ENCODE measurements at places on chromosomes 12 and 14.

GRCh38 chr14:91361233-91361811 lies 56.3 kb downstream of the CCDC88C start:
- DNase-seq, result no peak

DNA sequence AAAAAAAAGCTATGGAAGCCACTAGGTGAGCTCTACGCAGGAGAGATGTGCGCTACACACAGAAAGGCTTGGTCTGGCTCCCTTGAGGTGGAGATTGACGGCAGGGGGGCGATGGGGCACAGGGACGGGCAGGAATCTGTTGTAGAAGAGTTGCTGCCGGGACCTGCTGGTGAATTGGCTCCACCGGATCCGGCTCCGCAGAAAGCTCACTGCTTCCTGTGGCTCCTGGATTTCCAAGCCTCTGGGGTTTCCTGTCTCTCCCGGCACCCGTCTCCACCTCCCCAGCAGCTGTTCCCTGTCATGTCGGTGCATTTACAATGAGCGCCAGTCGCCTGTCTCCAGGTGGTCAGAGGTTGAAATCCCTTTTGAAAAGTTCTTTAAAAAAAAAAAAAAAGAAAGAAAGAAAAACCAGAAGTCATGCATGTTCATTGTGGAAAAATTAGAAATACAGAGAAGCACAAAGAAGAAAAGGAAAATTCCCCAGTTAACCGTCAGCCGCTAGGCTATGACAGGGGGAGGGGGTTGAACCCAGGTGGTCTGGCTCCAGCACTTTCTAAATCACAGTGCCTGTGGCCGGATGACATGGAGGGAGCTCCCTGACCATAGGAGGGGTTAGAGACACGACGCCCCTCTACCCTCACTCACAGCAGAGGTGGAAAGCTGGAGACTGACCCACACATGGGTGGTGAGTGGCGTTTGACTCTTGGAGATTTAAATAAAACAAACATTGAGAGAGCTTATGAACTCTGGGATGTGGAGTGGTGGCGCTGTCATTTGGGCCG lies 20.8 kb downstream of the FAM222A start:
- no peak for DNase-seq

- DNase-seq, result no peak
Measured at GRCh38 chr14:50319293-50319692, 7.2 kb downstream of the DMAC2L start.

- no peak for DNase-seq
Measured at GRCh38 chr12:63362791-63363190, 211.8 kb upstream of the AVPR1A start.

DNA sequence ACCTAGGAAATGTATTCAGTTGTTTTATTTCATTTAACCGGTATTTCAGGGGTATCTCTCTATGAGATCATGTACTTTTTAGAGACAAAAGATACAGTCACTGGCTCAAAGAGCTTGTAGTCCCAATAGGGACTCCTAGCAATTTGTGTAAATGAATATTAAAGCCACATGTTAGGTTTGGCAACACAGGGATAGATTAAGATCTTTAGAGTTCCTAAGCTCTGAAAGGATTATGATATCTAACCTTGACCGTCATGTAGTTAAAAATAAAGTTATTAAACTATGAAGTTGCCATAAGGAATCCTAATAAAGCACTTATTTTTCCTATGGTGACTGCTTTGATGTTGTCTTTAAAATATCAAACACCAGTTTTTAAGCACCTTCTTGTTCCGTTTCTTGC lies 100.4 kb upstream of the FGD4 start:
- no peak for DNase-seq

Data from activated CD4-positive, alpha-beta T cell treated with anti-CD3 and anti-CD28 coated beads, Interleukin-2, amount 10 ng/mL, durations not matched to agents 7 days and 5 days (primary cell).